Pancreas (tissue), 10 donors: ENCODE measurements at places on chromosomes 5 and 9. TPM values are rescaled to one million over a fixed set of nuclear protein-coding genes. Genes with fewer than 3 reads are reported as not detected.

Gene CTXN3
- not detected for total RNA-seq

Gene ADRB2
- total RNA-seq, result 1.1 TPM

Gene ADAMTS13
- 2.8 TPM for total RNA-seq

Gene QRFP
- total RNA-seq, result not detected

Gene DNAH5
- 1.3 TPM for total RNA-seq

Gene CCL27
- not detected for total RNA-seq

Gene PPP2CA
- total RNA-seq, result 34.3 TPM

Gene BHMT2
- 0.28 TPM for total RNA-seq

Gene ST8SIA4
- 0.51 TPM for total RNA-seq

Gene TAF1L
- not detected for total RNA-seq

Gene IL4
- not detected for total RNA-seq

Gene CNTLN
- total RNA-seq, result 2.4 TPM

Gene OSMR
- total RNA-seq, result 9.5 TPM

Gene C5
- total RNA-seq, result 12.7 TPM

Gene KLF4
- 9.4 TPM for total RNA-seq

Gene ALDOB
- total RNA-seq, result 274 TPM

Gene BTNL3
- total RNA-seq, result 0.09 TPM

Gene DBH
- not detected for total RNA-seq
